Suppressor macrophage treated with lipopolysaccharide for 4 hours (primary cell): ENCODE measurements at places on chromosomes 7 and 10.
A peak's percentile ranks its signal among the peaks of the same experiment; 100 is the strongest.

DNA sequence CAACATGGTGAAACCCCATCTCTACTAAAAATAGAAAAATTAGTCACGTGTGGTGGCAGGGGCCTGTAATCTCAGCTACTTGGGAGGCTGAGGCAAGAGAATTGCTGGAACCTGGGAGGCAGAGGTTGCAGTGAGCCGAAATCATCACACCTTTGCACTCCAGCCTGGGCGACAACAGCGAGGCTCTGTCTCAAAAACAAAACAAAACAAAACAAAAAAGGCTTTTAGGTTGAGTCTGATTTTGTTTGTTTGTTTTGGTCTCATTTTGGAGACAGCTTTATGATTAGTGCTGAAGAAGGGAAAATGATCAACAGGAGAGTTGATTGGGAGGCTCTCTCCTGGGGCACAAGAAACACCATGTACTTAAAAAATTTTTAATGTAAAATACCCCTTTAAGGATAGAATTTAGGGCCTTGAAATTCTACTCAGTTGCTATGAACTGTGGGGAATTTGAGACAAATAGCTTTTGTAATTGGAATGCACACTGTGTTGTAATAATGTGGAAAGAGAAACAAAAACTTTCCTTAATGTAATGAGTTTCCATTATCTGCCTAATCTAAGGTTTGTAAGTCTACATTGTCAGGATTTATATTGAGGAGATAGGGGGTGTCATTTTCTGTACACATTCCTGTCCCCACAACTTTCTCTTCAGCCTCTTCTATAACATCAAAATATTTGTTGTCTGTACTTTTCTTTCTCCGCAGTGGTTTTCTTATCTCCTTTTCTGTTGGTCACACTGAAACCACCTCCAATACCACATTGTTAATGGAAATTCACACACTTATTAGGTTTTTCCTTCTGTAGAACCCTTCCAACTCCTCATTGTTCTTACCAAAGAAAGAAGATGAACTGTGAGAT, 41.3 kb downstream of the ARID5B start:
- DNase-seq, result peak; percentile 90

- no peak for DNase-seq
Observed at GRCh38 chr7:77563275-77563674, 26.2 kb downstream of the PTPN12 start.

DNA sequence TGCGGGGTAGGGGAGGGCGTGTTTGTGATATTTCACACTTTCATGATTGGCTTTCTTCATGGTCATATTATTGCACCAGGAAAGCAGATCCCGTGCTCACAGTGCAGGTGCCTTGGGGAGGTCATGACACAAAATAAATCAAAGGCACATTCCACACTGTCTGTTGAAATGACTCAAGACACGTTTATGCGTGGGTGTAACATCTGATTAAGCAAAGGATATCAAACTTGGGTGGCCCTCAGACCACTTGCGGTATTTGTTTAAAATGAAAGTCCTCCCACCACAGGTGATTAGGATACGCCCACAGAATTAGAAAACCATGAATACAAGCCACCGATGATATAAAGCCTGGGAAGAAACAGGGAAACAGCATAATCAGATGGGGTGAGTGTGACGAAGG, 51.1 kb downstream of the SVIL start:
- no peak for DNase-seq

DNA sequence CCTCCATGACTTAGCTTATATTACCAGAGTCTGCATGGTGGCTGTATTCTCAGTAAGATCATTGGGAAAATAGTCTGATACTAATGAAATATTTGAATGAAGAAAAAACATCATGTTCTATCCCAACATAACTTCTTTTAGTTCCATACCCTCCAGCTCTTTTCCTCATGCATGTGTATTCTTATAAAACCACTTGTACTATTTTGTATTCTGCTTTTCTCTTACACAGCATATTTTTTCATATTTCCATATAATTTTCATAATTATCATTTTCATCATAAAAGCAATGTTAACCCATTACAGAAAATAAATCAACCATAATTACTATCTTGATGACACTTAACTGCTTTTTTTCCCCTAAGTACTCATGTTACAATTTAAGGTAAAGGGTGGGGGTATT, 371.2 kb upstream of the LRGUK start:
- no peak for DNase-seq

GRCh38 chr7:128703609-128704241, 31.6 kb downstream of the GARIN1A start:
- no peak for DNase-seq

- no peak for DNase-seq
Observed at GRCh38 chr10:88781206-88781605, 21.3 kb upstream of the LIPM start.

GRCh38 chr10:77455561-77455960, 182.0 kb downstream of the KCNMA1 start:
- no peak for DNase-seq

DNA sequence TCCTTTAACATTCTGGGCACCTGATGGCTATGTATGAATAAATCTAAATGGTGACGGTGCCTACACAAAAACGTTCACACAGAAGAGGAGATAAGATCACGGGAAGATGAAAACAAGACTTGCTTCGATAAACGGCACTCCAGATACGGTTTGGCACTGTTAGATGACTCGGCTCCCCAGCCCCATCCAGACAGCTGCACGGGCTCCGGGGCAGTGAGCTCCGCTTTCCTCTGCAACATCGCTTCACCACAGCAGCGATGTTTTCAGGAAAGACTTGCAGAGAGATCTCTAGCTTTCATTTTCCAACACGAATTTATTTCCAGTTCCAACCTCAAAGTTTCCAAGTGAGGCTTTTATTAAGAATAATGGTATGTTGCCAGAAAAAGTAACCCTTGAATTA, 132.1 kb downstream of the KLF6 start:
- no peak for DNase-seq

DNA sequence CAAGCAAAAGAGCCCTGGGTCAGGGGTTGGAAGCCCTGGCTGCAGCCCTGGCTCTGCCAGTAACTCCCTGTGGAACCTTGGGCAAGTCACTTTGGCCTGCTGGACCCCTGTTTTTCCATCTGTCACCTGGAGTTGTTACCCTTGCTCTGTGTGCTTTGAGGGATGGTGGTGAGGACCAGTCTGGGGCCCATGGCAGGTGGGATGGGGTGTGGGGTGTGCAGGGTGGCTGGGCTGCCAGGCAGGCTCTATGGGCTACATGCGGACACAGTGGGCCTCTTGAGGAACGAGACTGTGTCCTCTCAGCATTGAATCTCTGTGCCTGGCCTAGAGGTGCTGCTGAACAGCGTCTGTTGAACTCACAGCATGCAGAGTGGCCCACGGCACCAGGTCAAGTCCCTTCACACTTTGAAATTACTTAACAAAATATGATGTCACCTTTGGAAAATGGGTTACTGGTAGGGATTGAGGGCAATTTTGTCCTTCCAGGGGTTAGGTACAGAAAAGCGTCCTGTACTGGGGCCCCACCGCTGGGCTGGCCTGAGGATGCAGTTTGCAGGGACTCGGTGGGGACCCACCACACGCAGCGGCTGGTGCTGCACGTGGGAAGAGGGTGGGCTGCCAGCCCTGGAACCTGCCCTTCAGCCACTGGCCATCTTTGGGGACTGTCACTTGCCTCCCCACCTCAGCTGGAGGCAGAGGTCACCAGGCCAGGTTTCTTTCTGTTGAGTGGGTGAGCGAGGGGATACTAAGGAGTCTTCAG, 45.3 kb downstream of the PRF1 start:
- no peak for DNase-seq

DNA sequence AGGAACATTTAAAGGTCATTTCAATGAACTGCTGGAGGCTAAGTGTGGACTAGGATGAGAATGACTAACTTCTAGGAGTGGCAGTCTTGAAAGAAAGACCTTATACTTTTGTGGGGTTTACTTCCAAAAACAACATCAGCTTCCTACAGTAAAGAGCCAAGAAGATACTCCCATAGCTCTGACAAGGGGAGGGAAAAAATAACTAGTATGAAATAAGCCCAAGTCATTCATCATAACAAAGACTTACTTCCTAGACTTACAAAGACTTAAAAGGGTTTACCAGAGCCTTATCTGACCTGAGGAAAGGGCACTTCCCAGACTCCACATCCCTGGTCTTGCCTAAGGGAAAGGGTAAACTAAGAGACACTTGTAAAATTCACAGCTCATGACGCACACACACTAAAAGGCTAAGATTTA, 31.7 kb downstream of the ARHGAP12 start:
- no peak for DNase-seq
